ENCODE measurements at places on chromosomes 5 and 9. TPM values are rescaled to one million over a fixed set of nuclear protein-coding genes. Genes with fewer than 3 reads are reported as not detected.

MOB3B gene
- total RNA-seq = 2.9 TPM

DNA sequence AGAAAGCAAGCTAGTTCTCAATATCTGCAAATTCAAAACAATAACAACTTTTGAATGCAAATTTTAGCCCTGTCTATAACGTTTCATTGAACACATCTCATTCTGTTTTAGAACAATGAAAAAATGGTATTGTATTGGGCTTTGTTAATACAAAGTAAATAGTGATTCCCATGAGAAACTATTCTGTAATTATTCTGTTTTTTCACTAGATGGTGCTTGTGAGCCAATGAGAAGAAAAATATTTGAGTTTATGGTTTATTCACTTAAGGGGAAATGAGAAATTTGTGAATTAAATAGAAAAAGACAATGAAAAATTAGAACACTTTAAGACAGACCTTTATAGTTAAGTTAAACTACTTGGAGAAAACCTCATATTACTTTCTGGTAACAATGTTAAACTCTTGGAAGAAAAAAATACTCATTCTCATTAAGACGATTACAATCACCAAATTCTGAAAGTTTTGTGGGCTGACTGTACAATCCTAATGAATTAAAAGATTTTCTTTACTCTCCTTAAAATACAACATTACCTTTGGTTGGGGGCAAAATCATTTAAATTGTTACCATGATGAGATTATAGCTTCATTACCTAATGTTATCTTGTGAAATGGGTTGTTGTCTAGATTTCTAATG is 127.0 kb downstream of the NNT start:
- no peak for DNase-seq

NMUR2 gene
- not detected for total RNA-seq

GRCh38 chr5:142866563-142867275 is 96.5 kb downstream of the ARHGAP26 start:
- no peak for DNase-seq

DNA sequence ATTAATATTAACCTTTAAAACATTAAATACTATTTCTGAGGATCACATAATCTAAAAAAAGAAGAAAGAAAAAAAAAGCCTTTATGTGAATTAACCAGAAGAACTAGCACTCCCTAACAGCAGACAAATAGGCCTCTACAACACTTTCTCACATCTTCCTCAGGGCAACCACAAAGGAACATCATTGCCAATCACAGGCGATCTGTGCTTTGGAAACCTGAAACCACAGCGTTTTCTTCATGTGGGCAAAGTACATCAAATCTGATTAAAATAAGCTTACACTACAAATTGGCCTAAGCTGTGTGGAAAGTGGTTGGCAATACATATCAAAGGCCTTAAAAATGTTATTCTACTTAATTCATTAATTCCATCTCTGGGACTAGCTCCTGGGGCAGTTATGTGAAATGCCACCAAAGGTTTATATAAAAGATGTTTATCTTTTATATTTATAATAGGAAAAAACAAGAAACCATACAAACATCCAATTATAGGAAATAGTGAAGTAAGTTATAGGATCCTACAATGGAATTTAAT is 184.8 kb upstream of the TBCA start:
- DNase-seq = no peak

OBP2B gene
- total RNA-seq = not detected

GRCh38 chr9:11962327-11962726 is 730.9 kb upstream of the TYRP1 start:
- DNase-seq = no peak

- DNase-seq = no peak
Observed at GRCh38 chr9:133269537-133270362, 5.3 kb downstream of the ABO start.

DNA sequence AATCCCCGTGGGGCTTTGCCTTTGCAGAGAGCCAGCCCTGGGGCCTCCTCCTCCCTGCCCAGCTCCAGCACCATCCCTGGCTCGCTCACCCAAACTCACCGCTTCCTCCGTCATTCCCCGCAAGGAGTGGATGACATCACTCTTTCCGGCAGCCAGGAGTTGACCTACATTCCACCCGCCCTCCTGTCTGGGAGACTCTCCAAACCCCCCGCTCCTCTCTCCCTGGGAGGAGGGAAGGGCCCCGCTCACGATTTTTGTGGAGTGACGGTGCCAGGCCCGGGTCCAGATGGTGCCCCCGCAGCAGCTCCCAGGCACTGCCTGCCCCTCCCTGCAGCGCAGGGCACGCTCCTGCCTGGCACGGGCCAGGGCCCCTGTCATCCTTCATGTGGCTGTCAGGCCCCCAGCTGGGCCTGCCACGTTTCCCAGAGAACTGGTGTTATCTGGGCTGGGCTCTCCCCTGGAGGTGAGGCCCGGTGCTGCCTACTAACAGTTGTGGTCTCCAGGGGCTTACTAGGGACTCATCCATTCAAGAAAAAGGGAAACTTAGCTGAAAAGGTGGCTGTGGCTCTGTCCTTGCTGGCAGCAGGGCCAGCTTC is 52.3 kb downstream of the NTNG2 start:
- peak; percentile 78 for DNase-seq

Data from right atrium auricular region (tissue), 2 donors.